ENCODE measurements at places on chromosomes 12 and 14.

GRCh38 chr14:100392356-100392755 is 69.2 kb downstream of the SLC25A47 start:
- DNase-seq = no peak

DNA sequence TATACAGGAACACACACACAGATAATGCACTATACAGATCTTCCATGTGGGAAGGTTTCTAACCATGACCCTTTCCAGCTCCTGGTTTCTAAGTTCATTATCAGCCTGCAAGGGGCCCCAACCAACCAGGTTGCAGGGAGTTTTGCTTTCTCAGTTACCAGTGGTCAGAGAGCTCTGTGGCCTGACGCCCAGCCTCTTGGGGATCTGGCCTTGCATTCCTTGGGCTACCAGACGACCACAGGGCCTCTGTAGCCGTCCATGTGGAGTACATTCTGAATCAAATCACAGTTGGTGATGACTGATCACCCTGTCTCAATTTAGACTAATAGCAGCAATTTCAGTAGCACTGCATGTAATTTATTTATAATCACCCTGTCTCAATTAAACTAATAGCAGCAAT is 47.5 kb downstream of the PAH start:
- DNase-seq = no peak

DNA sequence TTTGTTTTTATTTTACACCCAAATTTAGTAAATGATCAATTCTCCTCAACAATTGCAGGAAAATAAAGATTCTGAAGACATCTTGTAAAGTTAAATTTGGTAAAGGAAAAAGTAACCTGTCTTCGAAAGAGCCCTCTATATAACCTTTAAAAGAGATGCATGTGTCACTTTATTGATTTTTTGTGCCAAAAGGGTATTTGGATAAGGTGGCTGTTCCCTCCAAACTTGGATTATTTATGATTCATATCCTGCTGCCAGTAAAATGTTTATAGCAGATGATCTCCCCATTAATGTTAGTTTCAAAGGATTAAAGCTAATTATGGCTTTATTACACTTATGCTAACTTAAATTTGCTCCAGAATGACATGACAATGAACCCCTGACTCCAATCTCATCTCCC is 98.8 kb downstream of the DUSP6 start:
- no peak for DNase-seq

DNA sequence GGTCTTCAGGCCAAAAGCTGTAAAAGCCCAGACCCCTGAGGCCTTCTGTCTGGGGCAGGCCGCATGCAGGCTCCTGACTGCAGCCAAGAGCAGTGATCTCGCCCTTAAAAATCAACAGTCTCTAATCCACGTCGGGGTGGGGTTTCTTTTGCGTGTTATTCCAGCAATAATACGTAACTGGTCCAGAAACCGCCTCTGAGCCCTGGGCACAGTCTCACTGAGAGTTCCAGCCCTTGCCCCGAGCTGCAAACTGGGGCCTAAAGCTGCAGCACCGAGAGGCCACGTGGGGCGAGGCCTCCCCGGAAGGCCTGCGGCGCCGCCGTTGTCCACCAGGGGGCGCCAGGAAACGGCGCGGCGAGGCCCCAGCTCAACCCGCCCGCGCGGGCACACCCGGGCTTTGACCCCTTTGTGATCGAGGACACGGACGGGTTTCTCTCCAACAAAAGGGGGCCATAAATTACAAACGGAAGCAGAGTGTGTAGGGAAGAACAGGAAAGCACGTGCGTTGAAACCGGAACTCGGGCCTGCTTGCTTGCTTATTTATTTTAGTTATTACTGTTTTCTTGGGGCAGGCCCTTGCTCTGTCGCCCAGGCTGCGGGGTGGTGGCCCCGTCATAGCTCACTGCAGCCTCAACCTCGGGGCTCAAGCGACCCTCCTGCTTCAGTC is 87.2 kb downstream of the NINJ2 start:
- DNase-seq = peak; percentile 69
